ENCODE measurements at places on chromosomes 2 and 18.

- DNase-seq = no peak
Measured at GRCh38 chr2:226439337-226439736, 360.3 kb downstream of the IRS1 start.

- no peak for DNase-seq
Measured at GRCh38 chr2:199524689-199525574, 67.2 kb upstream of the SATB2 start.

- no peak for DNase-seq
Measured at GRCh38 chr2:64262071-64262470, 117.9 kb upstream of the PELI1 start.

DNA sequence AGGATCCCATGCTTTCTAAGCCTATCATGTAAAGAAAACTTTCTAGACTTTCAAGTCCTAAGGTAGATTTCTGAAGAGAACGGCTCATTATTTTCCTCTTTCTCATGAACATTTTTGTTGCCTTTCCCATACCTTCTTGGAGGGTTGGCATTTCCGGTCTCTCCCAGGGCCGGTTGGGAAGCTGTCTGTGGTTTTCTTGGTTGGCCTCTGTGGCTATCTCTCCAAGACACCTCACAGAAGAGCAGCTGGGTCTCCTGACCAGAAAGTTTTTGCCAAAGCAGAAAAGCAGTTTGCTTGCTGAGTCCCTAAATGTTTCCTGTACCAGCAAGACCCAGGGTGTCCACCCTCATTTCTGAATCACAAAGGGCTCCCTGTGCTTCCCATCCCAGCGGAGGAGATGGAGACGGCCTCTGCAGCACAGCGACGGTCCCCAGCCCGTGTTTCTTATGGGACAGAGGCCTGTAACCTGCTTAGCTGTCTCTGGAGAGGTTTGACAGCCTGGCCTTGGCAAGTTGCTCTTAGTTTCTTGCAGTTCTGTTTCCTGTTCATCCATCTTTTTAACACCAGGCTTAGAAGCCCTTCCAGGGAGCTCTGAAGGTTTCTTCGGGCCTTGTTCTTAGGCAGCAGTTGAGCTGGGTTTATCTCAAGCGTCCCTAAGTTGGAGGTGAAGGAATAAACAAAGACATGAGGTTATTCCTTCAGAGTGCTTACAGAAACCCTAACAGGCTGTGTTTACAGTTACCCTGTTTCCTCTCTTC is 39.8 kb downstream of the GREB1 start:
- no peak for DNase-seq

DNA sequence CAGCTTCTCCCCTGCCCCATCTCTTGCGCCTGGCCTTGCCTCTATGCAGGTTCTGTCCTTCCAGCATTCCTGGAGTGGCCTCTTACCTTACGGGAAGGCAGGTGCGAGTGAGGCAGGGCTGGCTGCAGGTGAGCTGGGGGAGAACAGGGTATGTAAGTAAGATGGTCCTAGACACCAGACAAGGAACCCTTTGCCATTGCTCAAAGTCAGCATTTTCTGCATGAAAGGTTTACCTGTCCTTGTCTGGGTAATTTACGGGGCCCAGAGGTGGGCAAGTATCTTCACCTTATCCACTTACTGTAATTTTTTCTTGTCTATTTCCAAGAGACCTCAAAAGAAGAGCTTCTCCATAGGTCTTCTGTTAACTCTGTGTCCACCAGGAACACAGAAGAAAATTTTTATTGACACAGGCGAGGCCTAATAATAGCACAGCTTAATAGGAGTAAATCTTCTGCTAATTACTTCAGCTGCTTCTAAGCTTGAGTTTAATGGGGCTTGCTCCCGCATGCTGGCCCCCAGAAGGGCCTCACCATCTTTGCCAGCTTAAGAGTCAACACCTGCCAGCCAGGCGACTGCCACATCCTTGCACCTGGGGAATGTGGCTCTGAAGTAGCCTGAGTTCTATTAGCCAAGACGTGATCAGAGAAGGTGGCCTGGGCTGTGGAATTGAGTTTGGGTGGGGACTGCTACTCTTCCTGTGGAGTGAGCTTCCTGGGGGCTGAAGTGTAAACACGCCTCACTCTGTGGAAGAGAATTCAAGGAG is 27.1 kb downstream of the PCARE start:
- no peak for DNase-seq

DNA sequence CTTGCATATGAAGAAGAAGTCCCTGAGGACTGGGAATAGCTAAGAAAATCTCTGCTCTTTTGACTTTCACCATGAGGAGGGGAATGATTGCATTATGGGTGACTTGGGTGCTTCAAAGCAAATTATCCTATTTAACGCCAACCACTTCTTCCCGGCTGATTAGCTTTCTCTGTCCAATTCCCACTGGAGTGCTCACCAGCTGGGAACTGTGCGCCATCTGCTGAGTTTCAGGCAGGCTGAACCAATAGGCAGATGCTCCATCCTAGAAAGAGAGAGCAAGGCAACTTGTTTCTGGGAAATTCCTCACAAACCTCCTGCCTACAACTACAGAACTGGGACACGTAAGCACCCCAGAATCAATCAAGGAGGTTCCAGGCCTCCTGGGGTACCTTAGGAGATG is 49.4 kb downstream of the POLE4 start:
- no peak for DNase-seq

DNA sequence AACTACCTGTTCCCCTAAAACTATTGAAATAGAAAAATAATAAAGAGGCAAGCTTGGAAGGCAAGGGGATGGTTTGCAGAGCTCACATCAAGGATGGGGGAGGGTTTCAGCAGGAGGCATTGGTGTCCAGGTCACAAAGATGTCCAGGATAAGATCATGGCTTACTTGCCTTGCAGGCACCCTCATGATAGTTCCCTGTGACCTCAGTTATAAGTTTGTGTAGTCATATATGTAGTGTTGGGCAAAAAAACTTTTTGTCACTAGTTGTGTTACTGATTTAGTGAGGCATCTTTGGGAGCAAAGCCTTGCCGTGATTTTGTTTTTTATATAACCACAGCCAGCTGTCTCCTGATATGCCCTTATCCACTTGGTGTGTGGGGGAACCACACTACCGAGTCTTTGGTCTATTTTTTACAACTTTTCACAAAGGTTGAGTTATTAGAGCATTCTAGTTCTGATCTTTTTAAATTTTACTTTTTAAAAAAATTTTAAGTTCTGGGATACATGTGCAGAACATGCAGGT is 53.3 kb downstream of the IL1R2 start:
- no peak for DNase-seq
